ENCODE measurements at places on chromosomes 2 and 18.

- no peak for DNase-seq
These were observed 226.5 kb upstream of the ARL4C start for GRCh38 chr2:234723400-234723799.

DNA sequence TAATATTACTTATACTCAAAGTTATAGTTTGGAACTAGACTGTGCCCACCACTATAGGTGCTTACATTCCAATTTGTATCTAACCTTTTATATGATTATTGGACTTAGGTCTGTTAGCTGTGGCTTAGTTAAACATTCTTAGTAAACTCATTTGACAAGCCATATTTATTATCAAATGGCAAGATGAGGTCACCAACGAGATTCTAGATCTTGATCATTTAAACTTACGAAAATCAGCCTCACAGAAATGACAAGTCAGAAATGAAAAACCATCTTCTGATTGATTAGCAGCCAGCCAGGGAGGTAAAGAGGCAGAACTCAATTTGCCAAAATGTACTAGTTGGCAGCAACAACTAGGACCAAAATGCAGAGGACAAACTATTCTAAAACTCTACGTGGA lies 100.4 kb upstream of the STK17B start:
- DNase-seq = no peak

- DNase-seq = no peak
These were observed 17.4 kb downstream of the TTC39C start for GRCh38 chr18:24031916-24032315.

- DNase-seq = no peak
These were observed 686.7 kb downstream of the TMEM182 start for GRCh38 chr2:103448495-103448894.

- DNase-seq = no peak
These were observed 68.2 kb downstream of the UBR3 start for GRCh38 chr2:169895294-169895985.

- no peak for DNase-seq
These were observed 77.1 kb downstream of the COBLL1 start for GRCh38 chr2:164764474-164764873.

DNA sequence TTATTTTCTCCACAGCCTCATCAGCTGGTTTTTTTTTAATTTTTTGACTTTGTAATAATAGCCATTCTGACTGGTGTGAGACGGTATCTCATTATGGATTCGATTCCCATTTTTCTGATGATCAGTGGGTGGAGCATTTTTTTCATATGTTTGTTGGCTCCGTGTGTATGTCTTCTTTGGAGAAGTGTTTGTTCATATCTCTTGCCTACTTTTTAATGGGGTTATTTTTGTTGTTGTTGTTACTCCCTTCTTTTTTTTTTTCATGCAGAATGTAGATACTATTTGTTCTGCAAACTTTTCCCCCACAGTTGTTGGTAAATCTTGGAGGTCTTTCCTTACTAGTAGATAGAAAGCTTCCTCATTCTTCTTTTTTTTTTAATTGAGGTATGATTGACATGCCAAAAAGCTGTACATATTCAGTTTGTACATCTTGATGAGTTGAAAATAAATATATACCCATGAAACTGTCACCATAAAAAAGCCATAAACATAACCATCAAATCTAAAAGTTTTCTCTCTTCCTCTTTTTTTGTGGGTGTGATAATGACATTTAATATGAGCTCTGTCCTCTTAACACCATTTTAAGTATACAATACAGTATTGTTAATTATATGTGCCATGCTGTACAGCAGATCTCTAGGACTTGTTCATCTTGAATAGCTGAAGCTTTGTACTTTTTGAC lies 21.8 kb upstream of the NT5DC4 start:
- DNase-seq = no peak
